Stimulated activated CD8-positive, alpha-beta memory T cell treated with anti-CD3 and anti-CD28 coated beads, Interleukin-4, amount 100 ng/mL, for 4 hours (primary cell): ENCODE measurements at places on chromosomes 12 and 14.

GRCh38 chr12:32344047-32344446, 55.3 kb upstream of the FGD4 start:
- DNase-seq = no peak

- DNase-seq = no peak
Measured at GRCh38 chr12:104619305-104619704, 162.6 kb downstream of the CHST11 start.

- DNase-seq = no peak
Measured at GRCh38 chr12:34392741-34393085, 370.4 kb downstream of the ALG10 start.

- DNase-seq = no peak
Measured at GRCh38 chr12:62604871-62605270, 138.2 kb downstream of the MON2 start.

DNA sequence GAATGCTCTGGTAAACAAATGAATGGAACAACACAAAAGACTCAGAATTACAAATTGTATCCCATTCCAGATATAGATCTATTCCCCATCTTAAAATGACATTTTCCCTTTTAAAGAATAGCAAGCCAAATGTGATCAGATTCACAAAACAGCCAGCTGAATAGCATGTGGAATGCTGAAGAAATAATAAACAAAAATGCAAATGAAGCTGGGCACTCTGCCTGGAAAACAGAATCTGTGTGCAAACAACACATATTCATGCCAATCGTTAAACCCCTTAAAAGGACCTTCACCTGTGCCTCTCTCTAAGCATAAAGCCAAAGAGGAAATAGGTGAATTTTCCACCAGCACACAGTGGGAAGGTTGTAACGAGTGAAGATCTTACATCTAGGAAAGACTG, 67.9 kb upstream of the PDZRN4 start:
- no peak for DNase-seq

- DNase-seq = no peak
Measured at GRCh38 chr12:120684523-120684932, 2.4 kb upstream of the MLEC start.

GRCh38 chr12:127115468-127116035, 1151.4 kb upstream of the TMEM132C start:
- no peak for DNase-seq

DNA sequence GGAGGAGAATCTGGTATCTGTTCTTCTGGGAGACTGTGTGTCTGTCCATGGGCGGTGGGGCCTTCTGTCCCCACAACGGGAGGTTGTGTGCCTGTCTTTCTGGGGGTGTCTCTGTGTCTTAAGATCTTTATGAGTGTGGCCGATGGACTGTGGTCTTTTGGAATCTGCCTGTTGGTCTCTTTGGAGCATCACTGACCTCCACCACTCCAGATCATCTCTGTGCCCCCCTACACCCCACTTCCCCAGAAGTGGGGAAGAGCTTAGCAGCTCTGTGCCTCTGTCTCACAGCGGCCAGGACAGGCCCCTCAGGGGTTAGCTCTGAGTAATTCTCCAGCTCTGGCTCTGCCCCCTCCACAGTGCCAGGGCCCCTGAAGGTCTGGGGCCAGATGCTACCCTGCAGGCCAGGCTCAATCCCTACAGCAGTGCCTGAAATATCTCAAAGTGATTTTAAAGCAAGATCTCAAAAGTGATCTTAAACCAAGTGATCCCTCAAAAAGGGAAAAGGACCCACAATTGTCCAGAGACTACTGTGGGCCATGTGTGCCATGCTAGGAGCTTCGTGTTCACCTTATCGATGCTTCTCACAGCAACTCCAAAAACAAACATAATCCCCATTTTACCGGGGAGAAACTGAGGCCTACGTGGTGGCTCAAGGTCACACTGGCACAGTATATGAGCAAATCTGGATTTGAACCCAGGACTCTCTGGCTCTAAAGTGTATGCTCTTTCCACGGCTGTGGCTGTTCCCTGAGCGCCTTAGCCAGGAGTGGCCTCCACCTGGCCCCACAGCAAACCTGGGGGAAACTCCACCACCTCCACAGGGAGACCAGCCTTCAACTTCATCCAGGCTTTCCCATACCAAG, 26.0 kb upstream of the KRT78 start:
- no peak for DNase-seq

- no peak for DNase-seq
Measured at GRCh38 chr12:132062481-132062880, 81.6 kb downstream of the DDX51 start.

DNA sequence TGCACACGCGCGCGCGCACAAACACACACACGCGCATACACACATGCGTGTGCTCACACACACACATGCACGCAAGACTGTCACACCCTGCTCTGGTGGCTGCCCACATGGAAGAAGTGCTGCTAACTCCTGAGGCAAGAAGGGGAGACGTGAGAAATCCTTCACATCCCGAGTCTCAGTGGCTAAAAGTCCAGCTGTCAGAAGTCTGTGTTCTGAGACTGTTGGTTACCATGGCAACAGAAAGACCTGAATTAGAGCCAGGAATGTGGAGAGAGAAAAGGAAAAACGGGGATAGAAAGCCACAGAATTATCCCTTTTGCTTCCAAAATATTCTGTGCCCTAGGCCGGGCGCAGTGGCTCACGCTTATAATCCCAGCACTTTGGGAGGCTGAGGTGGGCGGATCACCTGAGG, 71.2 kb downstream of the PPFIBP1 start:
- DNase-seq = no peak

GRCh38 chr12:92289629-92290349, 144.1 kb upstream of the BTG1 start:
- DNase-seq = no peak

- DNase-seq = no peak
Measured at GRCh38 chr12:76544601-76545261, 14.8 kb downstream of the OSBPL8 start.

DNA sequence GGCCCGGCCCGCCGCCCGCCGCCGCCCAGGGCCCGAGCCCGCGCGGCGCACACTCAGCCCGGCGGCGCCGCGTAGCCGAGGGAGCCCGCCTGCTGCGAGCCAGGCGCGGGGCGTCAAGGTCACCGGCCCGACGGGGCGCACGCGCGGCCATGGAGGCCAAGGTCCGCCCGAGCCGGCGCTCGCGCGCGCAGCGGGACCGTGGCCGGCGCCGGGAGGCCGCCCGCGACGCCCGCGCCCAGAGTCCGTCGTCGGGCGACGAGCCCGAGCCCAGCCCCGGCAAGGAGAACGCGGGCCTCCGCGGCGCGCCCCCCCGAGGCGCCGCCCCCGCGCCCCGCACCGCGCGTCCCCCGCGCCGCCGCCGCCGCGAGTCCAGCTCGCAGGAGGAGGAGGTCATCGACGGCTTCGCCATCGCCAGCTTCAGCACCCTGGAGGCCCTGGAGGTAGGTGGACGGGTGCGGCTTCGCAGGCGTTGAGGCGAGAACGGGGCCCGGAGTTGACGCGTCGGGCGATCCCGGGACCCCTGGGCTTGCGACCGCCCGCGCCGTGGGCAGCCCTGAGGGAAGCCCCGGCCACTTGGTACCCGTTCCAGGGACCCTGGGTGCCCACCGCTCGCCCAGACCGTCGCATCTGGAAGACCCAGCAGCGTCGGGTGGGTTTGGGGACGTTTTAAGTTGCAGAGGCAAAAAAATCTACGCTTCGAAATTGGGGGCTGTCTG, 629 bp downstream of the FBRSL1 start:
- DNase-seq = no peak

DNA sequence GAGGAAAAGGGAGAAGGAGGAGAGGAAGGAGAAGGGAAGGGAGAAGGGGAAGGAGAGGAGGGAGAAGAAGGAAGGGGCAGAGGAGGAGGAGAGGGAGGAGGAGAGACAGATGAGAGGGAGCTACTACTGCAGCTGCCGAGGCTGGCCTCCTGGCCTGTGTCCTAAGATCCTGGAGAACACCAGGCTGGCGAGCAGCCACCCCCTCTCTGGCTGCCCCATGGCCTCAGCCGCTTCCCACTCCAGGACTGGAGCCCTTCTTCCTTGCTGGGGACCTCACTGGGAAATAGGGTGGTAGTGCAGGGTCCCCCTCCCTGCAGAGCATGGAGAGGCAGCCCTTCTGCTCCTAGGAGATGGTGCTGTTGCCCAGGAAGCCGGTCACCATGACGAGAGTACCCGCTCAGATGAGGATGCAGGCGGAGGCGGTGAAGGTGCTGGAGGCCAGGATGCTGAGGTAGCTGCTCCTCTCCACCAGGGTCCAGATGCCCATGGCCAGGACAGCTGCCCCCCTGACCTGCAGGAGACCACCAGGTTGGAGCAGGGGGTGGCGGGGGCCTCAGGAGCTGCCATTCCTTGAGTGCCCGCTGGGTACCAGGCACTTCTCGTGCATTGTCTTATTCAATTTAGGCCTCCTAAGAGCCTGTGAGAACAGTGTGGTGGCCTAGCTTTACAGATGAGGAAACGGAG, 167.9 kb upstream of the PRMT8 start:
- no peak for DNase-seq

GRCh38 chr12:69527506-69528272, 57.5 kb downstream of the FRS2 start:
- DNase-seq = no peak

DNA sequence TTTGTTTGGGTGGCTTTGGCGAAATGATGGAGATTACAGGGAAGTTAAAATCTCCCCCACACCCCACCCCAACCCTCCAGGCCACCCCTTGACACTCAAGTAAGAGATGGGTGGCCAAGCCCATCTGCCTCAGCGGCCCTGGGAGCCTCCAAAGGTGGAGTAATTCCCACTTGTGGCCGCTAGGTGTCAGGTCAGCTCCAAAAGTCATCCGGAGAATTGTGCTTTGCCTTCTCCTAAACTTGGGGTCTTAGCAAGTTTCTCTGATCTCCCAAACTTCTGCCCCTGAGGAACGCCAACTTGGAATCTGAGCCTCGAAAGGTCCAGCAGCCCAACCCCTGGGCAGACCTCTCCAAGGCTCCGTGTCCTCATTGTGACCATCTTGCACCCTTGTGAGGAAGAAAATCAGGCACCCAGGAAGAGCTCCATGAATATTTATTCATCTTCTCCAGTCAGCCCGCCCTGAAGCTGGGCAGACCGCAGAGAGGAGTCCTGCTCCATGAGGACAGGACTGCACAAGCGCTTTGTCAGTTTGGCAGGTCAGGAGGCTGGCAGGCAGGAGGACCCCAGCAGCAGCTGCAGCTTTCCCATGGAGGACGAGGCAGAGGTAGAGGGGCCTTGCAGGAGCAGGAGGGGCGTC, 46.7 kb downstream of the LRRC74A start:
- DNase-seq = peak; percentile 34

DNA sequence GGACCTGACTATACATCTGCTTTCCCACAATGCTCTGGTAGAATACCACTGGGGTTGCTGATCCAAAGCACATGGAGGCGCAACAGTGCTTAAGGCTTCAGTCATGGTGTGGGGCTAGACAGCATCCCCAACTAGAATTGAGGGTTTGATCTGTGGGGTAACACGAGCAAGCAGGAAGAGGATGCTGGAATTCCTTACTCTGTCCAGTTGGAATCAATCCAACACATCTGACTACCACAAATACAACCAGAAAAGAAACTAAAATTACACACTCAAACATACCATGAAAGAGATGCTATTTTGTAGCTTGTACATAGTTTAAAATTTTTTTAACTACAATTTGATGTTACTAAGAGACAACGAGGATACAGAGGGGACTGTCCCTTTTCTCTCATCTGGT, 40.4 kb upstream of the GTF2A1 start:
- no peak for DNase-seq

- DNase-seq = no peak
Measured at GRCh38 chr14:24563505-24563904, 12.5 kb downstream of the CTSG start.

DNA sequence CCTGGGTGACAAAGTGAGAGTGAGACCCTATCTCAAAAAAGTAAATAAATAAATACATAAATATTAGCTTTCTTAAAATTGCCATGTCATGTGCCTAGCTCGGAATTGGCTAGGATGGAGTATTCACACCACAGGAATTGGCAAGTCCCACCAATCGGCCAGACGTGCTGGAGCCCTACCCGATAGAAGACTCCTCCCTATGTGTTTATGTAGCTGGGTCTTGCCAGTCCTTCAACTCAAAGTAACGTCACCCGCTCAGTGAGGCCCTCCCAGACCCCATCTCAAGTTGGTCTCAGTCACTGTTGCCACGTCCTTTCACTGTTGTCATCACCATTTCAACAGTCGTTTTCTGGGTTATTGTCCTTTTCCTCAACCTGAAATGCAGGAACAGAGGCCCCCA, 20.2 kb downstream of the VRTN start:
- DNase-seq = no peak

- DNase-seq = no peak
Measured at GRCh38 chr14:90434370-90435020, 37.7 kb downstream of the CALM1 start.

- DNase-seq = no peak
Measured at GRCh38 chr12:13499008-13499407, 302.5 kb downstream of the EMP1 start.

GRCh38 chr12:116495260-116495659, 63.9 kb upstream of the MAP1LC3B2 start:
- no peak for DNase-seq

- DNase-seq = no peak
Measured at GRCh38 chr12:91222746-91223145, 40.1 kb upstream of the DCN start.
